CD4-positive, alpha-beta T cell treated with Interleukin-4 for 4 hours (primary cell): ENCODE measurements at places on chromosomes 4 and X.

DNA sequence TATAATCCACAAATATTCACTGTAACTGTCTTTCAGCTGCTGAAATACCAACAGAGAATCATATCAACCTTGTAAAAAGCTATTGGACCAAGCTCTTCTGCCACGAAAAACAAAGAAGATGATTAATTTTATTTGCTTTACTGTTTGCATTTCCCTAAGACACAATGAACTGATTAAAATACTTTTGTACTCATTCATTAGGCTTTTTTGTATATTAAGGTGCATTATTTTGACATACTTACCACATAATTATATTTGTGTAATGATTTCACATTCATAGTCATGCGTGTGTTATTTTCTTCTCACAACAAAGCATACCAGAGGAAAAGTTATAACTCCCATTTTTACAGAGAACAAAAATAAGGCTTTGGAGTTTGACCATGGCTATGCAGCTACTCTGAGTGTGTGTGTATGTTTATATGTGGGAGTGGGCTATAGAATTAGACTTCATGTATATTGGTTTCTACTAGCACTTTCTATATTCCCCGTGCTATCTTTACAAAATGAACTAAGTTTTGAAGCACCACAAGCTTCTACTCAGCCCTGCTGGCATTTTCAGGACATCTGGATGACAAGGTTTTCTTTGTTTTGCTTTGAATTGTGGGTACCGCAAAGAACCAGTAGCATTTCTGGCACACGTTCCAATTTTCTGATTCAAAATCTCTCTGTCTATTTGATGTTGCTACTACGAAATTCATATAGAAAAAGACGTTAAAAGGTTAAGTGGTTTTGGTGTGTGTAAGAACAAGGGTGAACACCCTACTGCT lies 11.0 kb upstream of the FGF5 start:
- DNase-seq = no peak

- DNase-seq = no peak
Observed at GRCh38 chr4:184645904-184646610, 3.2 kb downstream of the CASP3 start.

GRCh38 chr4:133513901-133514300 lies 364.8 kb downstream of the PCDH10 start:
- no peak for DNase-seq

DNA sequence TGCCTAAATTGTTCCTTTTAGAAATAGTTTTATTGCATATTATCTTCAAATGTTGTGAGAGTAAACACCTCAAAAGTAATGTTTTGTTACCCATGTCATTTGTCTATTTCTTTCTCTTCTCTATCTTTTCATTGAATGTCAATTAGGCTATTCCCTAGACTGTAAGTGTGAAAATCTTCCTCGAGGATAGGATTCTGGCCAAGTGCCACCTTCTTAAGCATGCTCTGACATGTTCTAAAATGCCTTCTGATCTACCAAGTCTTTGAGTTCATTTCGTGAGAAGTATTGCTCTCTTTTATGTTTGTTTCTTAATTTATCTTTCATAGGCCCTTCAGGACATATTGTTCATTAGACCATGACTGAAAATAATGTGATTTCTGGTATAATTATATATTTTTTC lies 44.1 kb upstream of the TLL1 start:
- no peak for DNase-seq

GRCh38 chrX:17876135-17876534 lies 15.0 kb upstream of the RAI2 start:
- no peak for DNase-seq

- DNase-seq = no peak
Observed at GRCh38 chr4:85732124-85732523, 257.2 kb downstream of the ARHGAP24 start.

DNA sequence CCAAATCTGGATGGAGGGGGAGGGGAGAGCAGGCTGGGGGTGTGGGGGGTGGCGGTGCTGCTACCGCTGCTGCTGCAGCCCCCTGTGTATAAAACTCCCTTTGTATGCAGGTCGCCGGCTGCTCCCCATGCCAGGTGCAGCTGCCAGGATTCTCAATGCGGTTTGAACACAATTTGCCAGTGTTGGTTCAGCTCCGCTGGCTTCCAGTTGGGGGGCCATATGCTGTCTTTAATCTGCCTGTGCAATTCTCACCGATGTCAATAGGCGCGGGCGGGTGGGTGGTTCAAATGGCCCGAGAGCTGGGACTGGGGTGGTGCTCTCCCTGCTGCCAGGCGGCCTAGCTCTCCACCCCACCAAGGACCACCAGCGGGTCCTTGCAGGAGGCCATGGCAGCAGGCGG lies 257.6 kb downstream of the BCOR start:
- DNase-seq = no peak

DNA sequence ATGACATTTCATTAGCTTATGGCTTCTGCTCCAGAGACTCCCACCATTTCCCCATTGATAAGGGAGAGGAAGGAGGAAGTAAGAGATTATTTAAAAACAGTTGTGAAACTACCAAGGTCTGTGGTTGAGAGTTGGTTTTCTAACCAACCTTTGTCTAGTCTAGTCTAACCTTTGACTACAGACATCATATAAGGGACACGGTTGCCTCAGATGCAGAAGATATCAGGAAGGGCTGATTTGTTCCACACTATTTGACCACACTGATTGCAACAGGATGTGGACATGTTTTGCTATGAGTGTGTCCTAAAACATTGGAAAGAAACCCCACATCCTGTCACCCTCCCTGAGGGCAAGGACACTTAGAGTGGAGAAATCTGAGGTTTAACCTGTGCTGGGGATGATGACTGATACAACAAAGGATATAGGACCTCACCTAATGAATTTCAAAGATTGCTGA lies 53.0 kb downstream of the COQ2 start:
- peak; percentile 37 for DNase-seq

- no peak for DNase-seq
Observed at GRCh38 chrX:46620505-46620904, 46.9 kb downstream of the CHST7 start.

GRCh38 chrX:18666614-18667013 lies 5.3 kb downstream of the RS1 start:
- no peak for DNase-seq

DNA sequence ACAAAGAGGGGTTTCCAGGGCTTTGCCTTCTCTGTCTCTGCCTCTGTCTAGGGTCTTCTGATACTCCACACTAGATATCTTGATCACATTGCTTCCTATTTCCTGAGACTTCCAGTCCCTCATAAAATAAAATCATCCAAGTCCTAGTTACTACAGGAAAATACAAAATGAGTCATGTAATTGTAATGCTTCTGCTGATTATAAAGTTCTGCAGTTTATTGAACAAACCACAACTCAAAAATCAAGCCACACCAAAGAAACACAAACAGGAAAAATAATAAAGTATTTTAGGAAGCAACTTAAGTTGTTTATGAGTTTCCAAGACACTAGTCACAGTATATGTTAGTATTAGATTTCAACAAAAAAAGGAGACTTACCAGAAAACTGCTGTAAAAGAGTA lies 695.1 kb upstream of the GALNTL6 start:
- no peak for DNase-seq

DNA sequence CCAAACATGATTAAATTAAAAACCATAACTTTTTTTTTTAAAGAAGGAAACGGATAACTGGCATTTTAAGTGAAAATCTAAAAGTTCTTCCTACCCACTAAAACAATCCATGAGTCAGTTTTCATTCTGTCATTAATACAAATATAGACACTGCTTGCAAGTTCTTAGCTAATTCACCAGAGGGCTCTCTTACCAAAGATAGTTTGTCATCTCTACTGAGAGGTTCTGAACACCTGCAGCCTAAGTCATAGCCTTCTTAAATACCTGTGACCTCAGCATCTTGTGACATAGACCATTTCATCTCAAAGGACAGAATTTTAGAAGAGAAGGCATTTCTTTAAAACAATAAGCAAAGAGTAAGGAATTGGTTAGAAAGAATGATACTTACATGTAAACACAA lies 65.3 kb upstream of the FAM120C start:
- DNase-seq = peak; percentile 3

GRCh38 chrX:42695800-42696358 lies 82.1 kb downstream of the PPP1R2C start:
- DNase-seq = no peak

- no peak for DNase-seq
Observed at GRCh38 chrX:140804292-140804691, 94.7 kb downstream of the LINC00632 start.

DNA sequence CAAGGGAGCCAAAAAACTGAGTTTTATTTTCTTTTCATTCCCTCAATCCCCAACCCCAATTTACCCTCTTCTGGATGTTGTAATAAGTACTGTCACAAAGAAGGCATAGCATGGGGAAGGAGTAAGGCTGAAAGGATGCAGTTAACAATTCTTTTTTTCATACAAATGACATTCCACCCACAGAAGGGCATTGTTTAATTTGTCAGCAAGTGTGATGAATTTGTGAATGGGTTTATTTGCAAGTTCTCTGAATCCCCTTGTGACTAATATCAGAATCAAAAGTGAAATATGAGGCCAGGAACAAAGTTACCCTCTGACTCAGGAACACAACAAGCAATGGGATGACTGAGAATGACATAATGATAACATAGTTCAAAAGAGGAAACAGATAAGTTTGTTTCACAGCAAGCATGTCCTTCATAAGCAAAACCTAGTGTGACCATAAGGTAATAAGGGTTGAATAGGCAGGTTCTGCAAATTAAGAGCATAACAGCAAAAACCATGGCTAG lies 2.1 kb downstream of the GEMIN8 start:
- DNase-seq = peak; percentile 45

DNA sequence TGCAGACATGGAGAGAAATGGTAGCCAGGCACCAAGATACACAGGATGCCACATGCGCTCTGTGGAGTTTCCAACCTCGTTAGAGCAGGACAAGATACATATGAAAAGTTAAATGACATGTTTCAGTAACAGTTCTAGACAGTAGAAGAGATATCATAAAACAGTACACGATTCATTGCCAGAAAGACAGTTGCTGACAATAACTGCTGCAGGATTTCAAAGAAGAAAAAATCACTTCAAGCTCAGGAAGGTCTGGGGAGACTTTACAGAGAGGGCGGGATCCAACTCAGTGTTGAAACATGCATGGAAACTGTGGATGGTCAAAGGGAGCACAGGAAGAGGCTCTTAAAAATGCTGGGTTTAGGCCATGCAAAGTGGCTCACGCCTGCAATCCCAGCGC lies 31.0 kb downstream of the DCTD start:
- DNase-seq = no peak

GRCh38 chr4:76679691-76680090 lies 218.3 kb downstream of the SOWAHB start:
- no peak for DNase-seq
